ENCODE measurements at places on chromosomes 2 and 18.

DNA sequence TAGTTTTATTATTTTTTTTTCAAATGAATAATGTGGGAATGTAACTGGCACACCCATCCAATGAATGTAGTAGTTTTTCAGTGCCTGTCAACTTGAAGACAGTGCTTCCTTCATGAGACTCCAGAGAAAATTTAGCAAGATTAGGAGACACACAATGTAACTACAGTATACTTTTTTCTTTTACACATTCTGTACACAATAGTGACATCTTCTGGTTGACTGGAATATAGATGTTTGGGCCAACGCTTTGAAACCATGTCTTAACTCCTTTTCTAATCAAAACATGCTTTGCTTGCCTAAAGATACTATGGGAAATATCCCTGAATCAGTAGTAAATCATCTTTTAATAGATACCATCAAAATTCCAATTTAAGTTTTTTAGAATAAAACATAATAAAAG lies 229.5 kb upstream of the ZC3H15 start:
- no peak for DNase-seq

- no peak for DNase-seq
Measured at GRCh38 chr2:138531913-138532312, 30.3 kb downstream of the SPOPL start.

GRCh38 chr2:202204855-202205254 lies 33.5 kb downstream of the SUMO1 start:
- no peak for DNase-seq

DNA sequence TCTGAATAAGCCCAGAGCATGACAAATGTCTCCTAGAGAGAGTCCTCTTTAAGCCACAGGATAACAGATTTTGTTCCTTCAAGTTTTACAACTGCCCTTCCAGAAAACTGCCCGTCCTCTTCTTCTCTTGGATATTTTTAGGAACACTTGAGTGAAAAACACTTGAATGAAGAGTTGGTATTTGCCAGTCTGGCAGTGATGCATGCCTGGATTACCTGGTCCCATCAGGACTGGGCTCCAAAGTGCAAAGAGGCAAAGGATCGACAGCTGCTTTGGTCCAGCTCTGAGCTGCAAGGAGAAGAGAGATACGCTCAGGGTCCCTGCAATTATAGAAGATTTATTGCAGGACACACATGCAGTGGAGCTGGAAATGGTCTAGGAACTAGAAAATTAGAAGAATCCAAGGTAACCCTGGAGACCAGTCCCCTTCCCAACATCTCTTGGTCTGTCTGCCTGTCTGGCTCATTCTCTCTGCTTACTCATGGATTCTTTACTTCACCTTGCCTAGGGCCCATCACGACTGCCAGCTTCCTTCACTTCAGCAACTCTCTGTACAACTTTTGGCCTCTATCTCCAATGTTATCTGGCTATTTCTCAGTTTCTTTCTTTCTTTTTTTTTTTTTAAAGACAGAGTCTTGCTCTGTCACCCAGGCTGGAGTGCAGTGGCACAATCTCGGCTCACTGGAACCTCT lies 112.1 kb upstream of the SIX2 start:
- DNase-seq: no peak

GRCh38 chr2:190119257-190119656 lies 56.7 kb upstream of the MSTN start:
- DNase-seq: no peak

- no peak for DNase-seq
Measured at GRCh38 chr2:44016282-44016681, 20.5 kb upstream of the LRPPRC start.

GRCh38 chr2:75523313-75524275 lies 37.1 kb downstream of the EVA1A start:
- no peak for DNase-seq

DNA sequence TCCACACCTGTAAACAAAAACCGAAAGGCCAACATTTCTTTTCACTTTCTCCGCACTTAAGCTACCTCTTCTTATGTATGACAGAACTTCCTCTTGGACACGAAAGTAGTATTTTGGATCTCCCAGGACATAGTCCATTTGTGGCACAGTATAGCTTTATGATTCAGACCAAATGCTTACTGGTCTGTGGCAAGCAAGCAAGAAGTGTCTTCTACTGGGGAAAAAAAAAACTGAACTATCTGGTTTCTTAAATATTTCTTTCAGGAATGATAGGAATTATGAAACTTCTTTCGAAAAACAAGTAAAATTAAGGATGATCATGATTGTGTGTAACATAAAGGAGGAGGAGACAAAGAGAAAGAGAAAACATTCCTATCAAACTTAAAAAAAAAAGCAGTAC lies 33.6 kb downstream of the SRBD1 start:
- DNase-seq: no peak

- no peak for DNase-seq
Measured at GRCh38 chr18:27491772-27492171, 306.7 kb upstream of the CHST9 start.

DNA sequence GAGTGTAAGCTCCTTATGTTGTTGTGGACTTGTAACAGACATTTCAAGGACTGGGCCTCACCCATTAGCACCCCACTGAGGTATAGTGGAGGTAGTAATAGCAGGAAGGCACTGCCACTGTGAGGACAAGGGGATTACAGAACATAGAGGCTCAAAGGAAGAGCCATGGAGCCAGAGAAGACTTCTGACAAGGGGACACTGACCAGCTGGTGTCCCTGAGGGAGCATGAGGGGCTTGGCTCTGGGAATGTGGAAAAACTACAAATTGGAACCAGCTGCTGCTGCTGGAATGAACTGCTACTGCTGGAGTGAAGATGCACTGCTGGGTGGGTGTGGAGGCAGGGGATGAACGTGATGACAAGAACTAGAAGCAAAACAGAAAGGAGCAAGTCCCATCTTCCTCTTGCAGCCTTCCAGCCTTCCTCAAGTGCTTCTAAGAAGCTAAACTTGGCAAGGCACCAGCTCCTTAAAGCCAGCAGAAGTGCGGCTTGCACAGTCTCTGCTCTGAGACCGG lies 167.3 kb upstream of the NOSTRIN start:
- DNase-seq: no peak

GRCh38 chr2:68103709-68104055 lies 40.9 kb upstream of the C1D start:
- DNase-seq: no peak

DNA sequence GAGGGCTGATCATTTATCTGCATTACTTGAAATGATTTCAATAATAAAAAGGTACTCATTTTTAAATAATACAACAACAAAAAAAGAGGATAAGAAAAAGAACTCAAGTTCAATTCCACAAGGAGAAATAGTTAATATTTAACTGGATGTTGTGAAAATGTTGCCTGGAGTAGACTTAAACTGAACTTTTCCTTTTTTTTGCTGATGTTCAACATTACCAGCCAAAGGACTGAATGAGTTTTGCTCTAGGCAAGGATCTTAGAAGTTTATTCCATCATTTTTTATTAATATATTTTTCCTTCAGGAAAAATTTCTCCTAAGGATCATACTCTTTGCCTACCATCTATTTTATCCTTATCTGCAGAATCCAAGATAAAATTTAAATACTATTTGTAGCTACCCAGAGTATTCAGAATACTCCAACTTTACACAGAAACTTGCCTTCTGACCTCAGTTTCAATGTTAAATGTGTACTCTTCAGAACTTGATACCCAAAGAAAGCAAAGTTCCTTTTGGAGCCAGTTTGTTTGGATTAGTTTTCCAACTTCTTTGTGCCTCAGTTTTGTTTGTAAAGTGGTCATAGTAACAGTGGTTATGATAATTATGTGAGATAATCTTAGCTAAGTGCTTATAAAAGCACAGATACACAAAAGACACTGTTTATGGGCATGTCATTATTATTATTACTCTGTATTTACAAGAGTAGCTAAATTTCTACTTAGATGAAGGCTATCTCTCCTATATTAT lies 12.8 kb downstream of the CKAP2L start:
- no peak for DNase-seq

- no peak for DNase-seq
Measured at GRCh38 chr2:120863661-120864320, 128.1 kb downstream of the GLI2 start.

DNA sequence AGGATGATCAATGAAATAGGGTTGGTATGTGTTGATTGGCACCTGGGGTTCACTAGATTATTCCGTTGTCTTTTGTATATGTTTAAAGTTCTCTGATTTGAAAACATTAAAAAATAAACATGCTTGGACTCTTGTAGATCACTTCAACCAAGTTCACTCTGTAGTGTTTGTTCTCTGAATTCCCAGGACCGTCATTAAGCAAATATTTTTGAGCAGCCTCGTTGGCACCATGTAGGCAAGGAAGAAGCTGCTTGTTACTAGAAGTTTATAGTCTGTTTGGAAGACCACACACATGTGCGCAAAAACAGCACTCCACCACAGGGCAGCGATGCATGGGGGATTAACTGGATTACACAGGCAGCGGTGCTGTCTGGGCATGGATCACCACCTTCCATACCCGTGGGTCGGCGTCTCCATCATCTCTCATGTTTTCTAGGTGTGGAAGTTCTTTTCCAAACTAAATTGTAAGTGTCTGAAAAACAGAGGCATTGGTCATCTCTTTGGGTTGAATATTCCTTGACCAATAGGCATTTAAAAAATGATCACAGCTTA lies 212.2 kb downstream of the FHOD3 start:
- no peak for DNase-seq

All from stimulated activated CD8-positive, alpha-beta memory T cell treated with anti-CD3 and anti-CD28 coated beads, Interleukin-4, amount 100 ng/mL, for 4 hours (primary cell).